ENCODE measurements at places on chromosomes 16 and 17.

DNA sequence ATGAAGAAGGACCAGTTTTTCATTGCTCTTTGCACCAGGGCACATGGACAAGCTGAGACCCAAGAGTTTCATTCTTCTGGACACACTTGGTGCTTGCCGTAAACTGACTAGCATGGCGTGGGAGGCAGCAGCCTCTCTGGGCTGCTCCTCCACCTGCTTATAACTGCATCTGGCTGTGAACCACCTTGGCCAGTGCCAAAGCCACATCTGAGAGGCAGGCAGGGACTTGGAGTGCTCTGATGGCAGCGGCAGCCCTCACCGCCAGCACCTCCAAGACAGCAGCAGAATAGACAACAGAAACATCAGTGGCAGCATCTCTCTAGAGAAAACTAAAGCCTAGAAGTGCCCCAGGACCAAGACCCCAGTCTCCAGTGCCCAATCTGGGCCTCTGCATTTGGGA lies 4.7 kb downstream of the KRT37 start:
- no peak for DNase-seq

- DNase-seq, result no peak
These were observed 801 bp downstream of the VPS35 start for GRCh38 chr16:46688101-46688653.

GRCh38 chr16:2054543-2055245 lies 6.9 kb downstream of the TSC2 start:
- DNase-seq, result no peak

- DNase-seq, result no peak
These were observed 2.4 kb downstream of the AMFR start for GRCh38 chr16:56422896-56423441.

GRCh38 chr17:7423679-7424078 lies 1.7 kb upstream of the SPEM2 start:
- DNase-seq, result no peak

- no peak for DNase-seq
These were observed 2.1 kb downstream of the ARMC5 start for GRCh38 chr16:31461201-31461920.

Measured in effector CD8-positive, alpha-beta T cell (primary cell).